ENCODE measurements at places on chromosomes 16 and 17.
A peak's percentile ranks its signal among the peaks of the same experiment; 100 is the strongest.

GRCh38 chr16:85436207-85436606 lies 176.9 kb upstream of the GSE1 start:
- DNase-seq = no peak

DNA sequence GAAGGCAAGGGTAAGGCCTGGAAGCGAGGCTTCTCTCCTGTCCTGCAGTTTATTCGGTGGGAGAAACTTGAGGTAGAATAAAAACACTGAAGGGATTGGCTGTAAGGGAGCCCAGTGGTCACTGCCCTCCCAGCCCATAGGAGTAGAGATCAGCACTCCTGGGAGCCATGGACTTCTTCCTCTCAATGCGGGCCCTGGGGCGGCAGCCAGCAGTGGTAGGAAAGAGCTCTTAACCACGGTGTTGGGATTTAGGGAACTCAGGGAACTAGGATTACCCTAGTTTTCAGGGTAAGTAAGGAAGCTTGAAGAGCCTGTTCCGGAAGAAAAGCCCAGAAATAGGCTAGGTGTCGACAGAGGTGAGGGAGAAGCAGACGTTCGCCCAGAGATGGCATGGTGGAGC lies 23.8 kb upstream of the NAGLU start:
- DNase-seq = no peak

- no peak for DNase-seq
Observed at GRCh38 chr16:56715126-56715525, 14.8 kb upstream of the NUP93 start.

DNA sequence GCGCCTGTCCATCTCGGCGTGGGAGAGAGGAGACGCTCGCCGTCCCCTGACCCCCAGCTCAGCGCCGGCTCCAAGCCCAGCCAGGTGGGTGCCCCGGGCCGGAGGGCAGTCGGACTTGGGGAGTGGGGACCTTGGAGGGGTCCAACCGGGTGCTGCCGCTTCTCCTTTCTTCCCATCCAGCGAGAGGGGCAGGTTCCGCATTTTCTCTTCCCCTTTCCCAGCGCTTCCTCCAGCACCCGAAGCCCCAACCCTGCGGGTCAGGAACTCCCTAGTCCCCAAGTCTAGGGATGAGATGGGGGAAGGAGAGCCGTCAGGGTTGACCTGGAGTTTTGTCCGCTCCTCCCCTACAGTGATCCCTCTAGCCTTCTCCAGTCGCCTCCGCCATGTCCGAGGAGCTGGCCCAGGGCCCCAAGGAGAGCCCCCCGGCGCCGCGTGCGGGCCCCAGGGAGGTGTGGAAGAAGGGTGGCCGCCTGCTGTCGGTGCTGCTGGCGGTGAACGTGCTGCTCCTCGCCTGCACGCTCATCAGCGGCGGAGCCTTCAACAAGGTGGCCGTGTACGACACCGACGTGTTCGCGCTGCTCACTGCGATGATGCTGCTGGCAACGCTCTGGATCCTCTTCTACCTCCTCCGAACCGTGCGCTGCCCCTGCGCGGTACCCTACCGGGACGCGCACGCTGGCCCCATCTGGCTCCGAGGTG lies at the start of gene OTOP2:
Gene OTOP2, plus strand, starts transcription at position 24 of the 699 bp plus-strand sequence. Its CDS starts 360 bp downstream, at position 384.
- DNase-seq = peak; percentile 17

GRCh38 chr17:39845052-39845846 lies 18.9 kb downstream of the IKZF3 start:
- no peak for DNase-seq

DNA sequence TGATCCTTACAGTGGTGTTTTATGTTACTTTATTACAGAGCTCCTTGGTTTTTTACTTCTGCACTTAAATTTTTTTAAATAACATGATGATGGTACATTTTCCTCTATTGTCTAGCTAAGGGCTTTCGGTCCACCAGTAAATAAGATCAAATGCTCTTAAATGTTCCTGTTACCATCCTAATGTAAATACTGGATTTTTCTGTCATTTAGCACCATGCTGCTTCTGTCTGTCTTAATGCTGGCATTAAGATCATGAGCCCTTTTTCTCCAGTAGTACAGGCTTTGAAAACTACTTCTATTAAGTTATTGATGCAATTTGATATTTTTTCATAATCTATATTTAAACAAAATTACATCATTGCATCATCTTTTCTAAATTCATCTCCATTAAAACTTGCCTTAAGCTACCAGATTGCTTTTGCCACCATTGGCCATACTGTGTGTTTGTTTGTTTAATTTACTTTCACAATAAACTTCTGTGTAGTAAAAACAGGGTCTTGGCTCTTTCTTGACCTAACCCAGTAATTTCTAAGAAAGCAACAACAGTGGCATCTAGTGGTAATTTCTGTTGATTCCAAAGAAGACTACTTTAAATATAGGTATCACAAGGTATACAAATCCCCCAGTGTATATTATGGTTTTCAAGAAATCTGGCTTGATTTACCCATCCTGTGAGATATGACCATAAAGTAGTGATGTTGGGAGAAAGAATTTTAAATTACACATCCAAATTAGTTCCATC lies 9.0 kb upstream of the PHAF1 start:
- peak; percentile 55 for DNase-seq

- DNase-seq = no peak
Observed at GRCh38 chr17:51078009-51078592, 42.6 kb downstream of the SPAG9 start.

GRCh38 chr16:35180970-35181369 lies 1721.6 kb downstream of the TP53TG3F start:
- DNase-seq = no peak

DNA sequence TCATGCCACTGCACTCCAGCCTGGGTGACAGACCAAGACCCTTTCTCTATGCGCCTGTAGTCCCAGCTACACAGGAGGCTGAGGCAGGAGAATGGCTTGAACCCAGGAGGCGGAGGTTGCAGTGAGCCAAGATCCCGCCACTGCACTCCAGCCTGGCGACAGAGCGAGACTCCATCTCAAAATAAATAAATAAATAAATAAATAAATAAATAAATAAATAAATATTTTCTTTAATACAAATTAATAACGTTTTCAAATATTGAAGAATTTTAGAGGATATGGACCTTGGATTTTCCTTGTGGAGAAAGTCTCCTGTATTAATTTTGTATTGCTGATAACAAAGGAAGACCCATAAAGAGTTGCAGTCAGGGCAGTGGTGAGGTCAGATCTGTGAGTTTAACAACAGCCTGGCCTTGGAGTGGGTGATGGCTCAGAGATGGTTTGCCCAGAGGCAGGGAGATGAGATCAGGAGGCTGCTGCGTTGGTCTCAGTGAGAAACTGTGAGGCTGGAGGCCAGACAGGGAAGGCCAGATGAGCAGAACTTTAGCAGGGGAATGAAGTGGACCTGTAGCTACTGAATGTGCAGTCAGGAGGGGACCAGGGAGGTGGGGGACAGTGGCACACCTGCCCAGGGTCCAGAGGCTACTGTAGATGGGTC lies 4.4 kb upstream of the ASGR1 start:
- DNase-seq = no peak

DNA sequence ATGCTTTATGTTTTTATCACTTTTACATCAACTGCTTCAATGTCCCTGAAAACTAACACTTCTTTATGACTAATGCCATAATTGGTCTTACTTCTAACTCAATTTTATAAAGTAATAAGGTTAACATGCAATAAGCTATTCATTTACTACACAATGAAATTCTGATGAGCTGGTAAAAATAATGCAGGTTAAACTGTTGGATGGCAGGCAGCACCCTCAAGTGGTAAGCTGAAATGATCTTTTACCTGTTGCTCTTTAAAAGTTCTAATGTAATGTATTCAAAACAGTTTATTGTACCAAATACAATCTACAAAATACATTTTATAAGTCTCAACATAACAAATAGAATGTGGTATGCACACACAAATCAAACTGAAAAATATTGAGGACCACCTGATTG lies 1280.3 kb downstream of the CDH8 start:
- no peak for DNase-seq

DNA sequence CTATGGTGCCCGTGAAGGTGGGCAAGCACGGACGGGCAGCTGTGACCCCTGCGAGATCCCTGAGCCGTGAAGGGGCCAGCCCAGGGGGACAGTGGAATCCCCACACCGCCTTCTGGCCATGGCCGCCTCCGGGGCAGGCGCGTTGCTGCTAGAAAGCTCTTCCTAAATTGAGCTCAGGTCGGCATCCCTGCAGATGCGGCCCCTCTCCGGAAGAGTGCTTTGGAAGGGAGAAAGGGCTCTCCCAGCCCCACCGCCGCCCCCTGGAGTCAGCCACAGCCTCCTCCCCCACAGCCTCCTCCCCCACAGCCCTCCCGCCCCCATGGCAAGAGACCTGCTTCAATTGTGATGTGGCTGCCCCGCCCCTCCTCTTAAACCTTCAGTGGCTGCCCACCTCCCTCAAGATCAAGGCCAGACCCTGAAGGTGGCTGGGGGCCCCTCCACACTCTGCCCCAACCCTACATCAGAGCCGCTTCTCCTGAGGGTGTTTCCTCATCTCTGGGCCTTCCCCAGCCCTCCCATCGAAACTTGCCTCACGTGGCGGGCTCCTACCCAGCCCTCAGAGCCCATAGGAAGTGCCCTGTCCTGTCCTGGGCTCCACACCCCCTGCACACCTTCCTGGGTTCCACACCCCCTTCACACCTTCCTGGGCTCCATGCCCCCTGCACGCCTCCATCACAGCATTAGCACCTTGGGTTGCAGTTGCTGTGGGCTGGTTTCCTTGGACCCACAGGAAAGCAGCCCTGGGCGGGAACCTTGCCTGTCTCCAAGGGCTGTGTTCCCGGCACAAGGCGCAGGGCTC lies 5.5 kb upstream of the CBFA2T3 start:
- no peak for DNase-seq

DNA sequence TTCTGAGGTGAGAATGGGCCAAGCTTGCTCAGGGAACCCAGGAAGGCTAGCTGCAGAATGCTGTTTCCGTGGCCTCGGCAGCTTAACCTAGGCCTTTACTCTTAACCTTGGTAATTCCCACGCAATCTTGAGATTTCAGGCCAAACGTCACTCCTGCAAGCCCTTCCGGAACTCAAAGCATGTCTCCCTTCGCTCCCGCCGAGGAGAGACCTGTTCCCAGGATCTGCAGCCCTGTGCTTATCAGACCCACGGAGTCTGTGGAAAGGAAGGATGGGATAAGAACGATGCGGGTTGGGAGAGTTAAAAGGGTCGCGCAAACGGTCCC lies 524 bp upstream of the ZFP3 start:
- no peak for DNase-seq

GRCh38 chr17:37300683-37301082 lies 75.1 kb upstream of the C17orf78 start:
- DNase-seq = no peak

- DNase-seq = peak; percentile 30
Observed at GRCh38 chr16:4767872-4768548, 1.0 kb upstream of the ZNF500 start.

- DNase-seq = no peak
Observed at GRCh38 chr17:55384643-55385232, 36.9 kb downstream of the MMD start.

DNA sequence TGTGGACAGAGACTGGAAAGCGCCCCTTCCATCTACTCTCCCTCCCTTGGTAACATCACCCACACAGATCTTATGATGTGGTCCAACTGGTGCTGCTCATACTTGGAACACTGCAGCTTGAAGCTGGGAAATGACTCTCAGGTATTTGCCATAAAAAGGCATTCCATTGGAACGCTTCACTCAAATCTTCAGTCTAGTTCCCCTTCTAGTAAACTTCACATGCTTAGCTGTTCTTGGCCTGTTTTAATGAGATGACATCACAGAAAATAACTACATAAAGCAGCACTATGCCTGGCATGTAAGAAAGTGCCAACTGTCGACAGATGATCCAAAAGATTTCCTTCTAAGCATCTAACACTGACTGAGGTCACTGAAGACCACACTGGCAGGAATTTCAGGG lies 9.3 kb downstream of the ZNF263 start:
- DNase-seq = no peak

GRCh38 chr17:64095144-64095882 lies 34.6 kb downstream of the ERN1 start:
- no peak for DNase-seq

DNA sequence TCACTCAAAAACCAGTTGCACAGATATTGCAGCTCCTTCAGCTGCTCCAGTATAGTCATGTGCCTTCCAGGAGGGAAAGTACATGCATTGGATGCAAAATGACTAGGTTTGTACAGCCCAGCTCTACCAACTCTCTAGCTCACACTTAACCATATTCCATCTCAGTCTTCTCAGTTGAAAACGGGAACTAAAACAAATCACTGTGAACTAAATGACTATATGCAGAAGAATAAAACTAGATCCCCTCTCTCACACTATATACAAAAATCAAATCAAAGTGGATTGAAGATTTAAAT lies 24.9 kb downstream of the DCUN1D3 start:
- DNase-seq = no peak

GRCh38 chr16:58306327-58306726 lies 11.5 kb upstream of the PRSS54 start:
- peak; percentile 50 for DNase-seq

DNA sequence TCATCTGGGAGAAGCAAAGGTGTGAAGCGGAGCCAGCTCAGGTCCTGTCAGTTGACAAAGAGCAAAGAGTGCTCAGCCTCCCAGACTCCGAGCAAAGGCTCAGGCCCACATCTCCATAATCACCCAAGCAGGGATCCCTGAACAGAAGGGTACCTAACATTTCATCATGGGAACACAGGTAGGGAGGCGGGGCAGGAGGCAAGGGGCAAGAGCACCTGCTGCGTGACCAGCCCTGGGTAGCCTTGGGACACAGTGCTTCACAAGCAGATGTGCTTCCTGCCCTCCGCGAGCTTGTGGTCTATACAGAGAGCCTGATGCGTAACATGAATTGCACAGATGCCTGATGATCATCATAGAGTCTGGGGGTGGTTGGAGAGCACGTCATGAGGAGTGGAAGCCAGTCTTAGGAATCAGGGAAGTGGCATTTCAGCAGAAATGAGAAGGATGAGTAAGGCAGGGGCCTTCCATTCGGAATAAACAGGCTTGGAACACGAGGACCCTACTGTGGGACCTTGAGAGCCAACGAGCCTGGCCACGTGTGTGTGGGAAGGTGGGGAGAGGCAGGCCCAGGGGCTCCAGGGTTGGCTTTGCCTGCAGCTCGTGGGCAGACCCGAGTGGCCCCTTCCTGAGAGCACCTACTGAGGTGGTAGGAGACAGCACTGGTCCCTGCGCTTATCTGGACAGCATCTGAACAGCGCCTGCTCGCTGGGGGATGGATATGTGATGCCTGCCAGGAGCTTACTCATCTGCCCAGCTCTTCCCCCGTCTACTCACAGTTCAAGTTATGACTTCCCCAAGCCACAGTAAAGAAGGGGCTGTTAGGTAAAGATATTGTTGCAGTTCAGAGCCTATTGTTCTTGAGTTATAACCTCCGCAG lies 125.8 kb downstream of the CCDC182 start:
- no peak for DNase-seq

DNA sequence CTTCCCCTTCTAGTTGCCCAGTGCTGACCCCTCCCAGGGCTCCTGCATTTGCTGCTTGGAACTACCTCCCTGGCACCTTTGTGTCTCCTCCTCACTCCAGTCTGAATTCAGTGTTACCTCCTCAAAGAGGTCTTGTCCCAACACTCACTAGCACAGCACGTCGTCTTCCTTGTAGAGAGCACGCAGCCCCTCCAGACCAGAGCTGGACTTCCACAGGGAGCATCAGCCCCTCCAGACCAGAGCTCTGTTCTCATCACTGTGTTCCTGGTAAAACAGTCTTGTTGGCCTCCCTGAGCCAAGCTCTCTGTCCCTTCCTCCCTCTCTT lies 27.8 kb upstream of the MGAT5B start:
- no peak for DNase-seq
